ENCODE measurements at places on chromosomes 1 and 21.

DNA sequence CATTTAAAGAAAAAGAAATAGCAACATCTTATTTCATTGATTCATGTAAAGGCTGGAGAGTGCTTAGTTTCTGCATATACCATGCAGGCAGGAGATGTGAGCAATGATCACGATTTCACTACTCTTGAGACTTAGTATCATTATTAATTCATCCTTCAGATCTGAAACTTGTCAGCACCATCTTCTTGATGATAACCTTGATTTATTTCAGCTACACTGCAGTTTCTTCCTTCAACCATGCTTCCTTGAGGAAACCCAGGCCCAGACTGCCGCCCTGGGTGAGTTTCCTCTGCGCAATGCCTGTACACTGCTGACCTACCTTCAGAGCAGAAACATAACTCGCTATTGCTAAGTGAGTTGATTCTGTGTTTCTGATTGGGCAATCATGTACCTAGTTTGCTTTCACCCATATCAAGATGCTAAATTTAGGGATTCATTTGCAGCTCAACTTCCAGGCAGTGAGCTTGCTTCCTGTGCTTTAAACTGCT lies 13.5 kb upstream of the BCL10 start:
- DNase-seq: no peak

DNA sequence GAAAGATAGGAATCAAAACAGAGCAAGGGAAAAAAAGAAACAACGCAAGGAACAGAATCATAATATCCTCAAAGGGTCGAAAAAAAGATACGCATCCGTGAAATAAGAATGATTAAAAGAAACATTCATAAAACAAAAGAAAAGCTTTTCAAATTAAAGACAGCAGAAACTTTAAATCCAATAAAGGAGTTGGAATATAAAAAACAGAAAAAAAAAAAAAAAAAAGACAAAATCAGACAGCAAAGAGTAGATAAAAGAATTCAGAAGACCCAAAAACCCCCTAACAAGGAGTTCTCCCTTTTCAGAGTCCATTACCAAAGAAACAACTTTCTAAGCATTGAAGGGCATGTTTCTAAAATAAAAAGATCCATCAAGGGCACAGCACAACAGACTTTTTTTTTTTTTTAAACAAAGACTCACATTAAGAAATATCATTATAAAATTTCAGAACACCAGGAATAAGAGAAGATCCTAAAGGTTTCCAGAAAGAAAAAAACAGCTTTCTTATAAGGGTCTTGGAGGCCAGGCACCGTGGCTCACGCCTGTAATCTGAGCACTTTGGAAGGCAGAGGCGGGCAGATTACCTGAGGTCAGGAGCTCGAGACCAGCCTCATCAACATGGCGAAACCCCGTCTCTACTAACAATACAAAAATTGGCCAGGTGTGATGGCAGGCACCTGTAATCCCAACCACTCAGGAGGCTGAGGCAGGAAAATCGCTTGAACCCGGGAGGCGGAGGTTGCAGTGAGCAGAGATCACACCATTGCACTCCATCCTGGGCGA lies 44.7 kb downstream of the ENAH start:
- DNase-seq: no peak

DNA sequence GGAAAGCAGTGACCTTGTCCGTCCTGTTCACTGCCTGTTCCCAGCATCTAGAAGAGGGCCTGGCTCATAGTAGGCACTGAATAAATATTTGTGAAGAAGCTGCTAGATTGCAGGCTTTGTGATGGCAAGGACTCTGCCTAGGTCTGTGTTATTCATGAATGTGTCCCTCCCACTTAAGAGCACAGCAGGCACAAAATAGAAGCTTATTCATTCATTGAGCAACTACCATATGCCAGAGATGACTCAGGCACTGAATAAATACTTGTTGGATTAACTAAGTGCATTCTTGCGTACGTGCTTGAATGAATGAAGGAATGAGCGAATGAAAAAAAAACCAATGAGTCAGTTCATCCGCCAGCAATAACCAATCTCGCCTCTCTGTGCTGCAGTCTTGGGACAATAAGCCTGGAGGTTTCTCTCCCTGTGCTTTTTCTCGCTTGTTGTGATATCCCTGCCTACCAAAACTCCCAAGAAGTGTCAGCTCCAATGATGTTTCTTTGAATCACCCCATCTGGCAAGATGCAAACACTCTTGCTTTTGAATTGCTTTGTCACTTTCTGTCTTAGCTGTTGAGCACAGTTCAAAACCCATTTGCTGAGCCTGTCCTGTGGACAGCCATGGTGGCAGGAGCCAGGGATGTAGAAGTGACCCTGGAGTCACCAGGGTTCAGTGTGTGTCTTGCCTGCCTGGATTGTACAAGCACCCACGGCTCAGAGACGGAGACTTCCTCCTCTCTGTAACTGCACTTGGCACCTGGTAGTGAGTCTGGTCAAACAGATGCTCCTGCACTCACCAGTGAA lies 143.9 kb downstream of the KAZN start:
- DNase-seq: no peak

DNA sequence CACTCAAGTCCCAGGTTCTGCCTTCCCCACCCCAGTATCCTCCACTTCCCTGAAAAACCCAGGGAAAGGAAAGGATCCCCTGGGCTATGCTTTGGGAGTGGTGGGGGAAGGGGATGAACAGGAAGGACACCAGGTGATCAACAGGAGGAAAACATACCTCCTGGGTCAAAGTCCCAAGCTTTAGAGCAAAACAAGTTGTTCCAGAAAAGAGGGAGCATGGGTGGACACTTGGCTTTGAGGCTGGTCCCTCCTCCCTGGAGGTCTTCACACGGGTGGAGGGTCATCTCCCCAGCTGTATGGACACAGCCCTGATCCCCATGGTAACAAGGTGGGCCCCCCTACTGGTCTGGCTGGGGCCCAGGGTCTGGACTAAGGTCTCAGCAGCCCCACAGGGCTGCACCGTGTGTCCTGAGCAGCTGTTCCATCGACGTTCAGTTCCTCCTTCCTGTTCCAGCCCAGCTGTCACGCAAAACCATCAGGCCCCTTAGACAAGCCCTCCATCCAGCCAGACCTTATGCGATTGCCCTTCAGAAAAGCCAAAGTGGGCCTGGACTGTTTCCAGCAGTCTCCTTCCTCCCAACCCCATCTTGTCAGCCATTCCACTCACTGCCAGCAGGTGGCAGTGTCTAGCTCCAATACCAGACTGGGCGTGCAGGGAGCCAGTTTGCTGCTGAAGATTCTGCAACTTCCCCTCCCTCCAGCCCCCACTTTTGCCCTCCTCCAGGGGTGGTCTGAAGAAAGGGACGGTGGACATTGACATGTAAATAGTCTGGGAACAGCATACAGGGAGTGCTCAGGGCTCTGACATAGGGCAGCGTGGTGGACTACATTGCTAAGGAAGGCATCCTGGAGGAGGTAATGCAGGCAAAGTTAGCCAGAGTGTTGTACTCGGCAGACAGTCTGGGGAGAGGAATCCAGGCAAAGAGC lies 2.9 kb upstream of the PDZK1IP1 start:
- DNase-seq: peak; percentile 70

GRCh38 chr21:28952686-28953085 lies 40.0 kb downstream of the LTN1 start:
- DNase-seq: no peak

GRCh38 chr1:76632136-76632535 lies 235.1 kb upstream of the ST6GALNAC5 start:
- no peak for DNase-seq

DNA sequence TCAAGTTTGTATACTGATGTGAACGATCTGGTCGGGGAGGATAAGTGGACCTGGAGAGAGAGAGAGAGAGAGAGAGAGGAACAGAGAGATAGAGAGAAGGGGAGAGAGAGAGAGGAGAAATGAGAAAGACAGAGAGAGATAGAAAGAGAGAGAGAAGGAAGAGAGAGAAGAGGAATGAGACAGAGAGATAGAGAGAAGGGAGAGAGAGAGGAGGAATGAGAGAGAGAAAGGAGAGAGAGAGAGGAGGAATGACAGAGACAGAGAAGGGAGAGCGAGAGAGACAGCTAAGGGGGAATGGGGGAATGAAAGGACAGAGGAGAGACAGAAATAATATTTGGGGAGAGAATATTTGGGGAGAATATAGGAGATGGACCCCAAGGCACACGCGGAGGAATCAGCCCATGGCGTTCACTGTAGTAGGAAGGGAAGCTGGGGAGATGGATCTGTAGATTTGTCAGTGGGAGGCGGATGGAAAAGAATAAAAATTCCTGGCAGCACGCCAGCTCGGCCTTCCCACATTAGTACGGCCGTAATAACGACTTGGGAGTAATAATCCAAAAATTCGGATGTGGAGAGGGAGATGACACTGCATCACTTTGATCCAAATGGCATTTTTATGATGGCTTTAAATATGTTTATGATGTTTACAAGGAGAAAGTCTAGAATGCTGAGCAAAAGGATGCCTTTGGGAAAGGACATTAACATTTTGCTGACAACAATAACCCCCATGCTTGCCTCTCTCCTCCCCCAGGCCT lies 159.8 kb upstream of the KCNJ6 start:
- DNase-seq: no peak

DNA sequence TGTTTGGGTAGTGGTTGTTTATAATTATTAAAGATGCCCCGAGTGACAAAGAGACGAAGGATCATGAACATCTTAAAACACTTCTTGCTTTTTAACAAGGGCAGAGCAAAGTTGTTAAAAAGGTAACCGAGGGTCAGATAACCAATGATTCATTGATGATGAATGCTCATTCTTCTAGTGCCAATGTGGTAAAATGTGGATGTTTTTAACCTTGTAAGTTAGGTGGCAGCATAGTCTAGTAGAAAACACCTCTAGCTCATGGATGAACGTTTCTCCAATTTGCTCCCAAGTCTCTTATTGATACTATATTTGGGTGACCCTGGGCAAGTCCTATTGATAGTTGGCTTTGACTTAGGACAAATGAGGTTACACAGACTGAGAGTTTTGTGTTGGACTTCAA lies 167.9 kb downstream of the KIF26B start:
- no peak for DNase-seq

DNA sequence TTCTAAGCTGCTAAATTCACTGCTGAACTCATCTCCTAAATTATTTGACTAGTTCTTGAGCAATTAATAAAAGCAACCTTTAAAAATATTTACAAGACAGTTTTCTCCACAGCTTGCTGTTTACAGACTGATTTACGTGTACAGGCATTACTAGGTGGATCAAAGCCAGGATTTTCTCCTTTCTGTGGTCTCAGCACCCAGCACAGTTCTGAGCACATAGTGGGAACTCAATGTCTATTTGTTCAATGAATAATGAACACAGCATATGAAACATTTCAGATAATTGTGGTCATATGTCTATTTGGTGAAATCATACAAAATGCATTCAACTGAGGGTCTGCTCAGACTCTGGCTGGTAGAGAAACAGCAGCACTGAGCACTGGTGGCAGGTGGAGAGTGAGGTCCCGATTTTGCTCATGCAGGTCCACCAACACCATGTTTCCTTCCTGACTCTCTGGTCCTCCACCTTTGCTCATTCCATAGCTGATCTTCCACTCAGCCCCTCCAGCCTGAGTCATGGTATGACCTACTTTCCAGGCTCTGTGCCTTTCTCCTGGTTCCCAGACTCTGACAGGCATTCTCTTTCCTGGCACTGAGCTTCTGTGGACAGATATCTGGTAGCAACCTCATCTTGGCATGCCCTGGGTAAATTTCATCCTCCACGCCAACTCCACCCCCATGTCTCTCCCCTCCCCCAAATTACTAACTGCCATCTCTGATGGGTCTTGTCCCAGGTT lies 311.3 kb downstream of the TGFB2 start:
- DNase-seq: no peak

DNA sequence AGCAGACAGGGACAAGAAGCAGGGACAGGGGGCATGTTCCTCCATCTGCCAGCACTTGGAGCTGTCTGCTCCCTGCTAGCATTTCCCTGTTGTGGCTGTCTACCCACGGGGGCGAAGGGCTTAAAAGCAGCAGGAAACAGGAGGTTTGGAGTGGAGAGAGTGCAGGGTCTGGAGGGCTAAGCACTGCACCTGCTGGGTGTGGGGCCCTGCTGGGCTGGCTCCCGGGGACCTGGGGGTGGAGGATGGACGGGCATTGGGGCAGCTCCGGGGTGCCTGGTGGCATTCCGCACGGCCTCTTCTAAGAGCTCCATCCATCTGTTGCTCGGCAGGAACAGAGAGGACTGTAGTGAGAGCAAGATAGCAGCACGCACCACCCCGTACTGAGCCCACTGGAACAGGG lies 21.2 kb downstream of the LRRC71 start:
- DNase-seq: no peak

GRCh38 chr1:40840526-40841323 lies 21.4 kb downstream of the CITED4 start:
- no peak for DNase-seq

GRCh38 chr1:97378596-97378995 lies 542.2 kb downstream of the DPYD start:
- no peak for DNase-seq

- no peak for DNase-seq
These were observed 414.8 kb downstream of the NPHP4 start for GRCh38 chr1:5577255-5578040.

- no peak for DNase-seq
These were observed 39.0 kb upstream of the ARHGEF16 start for GRCh38 chr1:3415260-3416090.

DNA sequence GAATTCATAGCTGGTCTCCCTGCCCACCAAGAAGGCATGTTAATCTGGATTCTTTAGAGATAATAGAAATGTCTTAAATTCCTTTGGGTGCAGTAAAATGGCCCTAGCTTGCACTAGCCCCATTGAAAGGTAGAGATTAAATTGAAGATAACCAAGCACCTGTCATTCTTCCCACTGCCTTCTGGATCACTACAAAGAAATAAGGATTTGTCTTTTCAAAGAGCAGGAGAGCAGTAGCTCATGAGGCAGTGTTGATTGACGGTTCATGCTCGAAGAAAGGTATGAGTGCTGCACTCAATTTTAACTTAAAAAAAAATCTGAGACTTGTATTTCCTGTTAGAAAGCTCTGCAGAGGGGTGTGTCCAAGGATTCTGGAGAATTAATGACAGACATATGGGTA lies 74.9 kb upstream of the F3 start:
- DNase-seq: no peak

DNA sequence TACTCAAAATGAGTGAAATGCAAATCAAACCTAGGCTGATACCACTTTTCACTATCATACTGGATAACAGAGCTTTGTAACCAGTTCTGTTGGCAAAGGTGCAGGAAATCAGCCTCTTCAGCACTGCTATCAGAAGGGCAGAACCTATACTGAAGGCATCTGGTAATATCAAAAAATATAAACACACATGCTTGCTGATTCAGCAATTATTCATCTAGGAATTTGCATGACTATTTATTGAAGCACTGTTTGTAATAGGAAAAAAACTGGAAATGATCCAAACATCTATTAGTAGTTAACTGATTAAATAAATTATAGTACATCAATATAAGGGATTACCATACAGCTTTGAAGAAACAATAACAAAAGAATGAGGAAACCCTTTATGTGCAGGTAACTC lies 21.4 kb downstream of the ARHGAP29 start:
- no peak for DNase-seq

GRCh38 chr1:54374766-54375165 lies 31.4 kb downstream of the SSBP3 start:
- no peak for DNase-seq

- DNase-seq: no peak
These were observed 83.9 kb upstream of the BMP8A start for GRCh38 chr1:39407510-39407895.

- DNase-seq: no peak
These were observed 37.0 kb upstream of the SAMD11 start for GRCh38 chr1:886760-887159.

GRCh38 chr1:179870870-179871269 lies 6.7 kb downstream of the TOR1AIP2 start:
- no peak for DNase-seq

GRCh38 chr1:55724551-55725325 lies 509.6 kb upstream of the USP24 start:
- no peak for DNase-seq

GRCh38 chr1:86704458-86704971 lies at the start of gene SH3GLB1:
SH3GLB1 (plus strand) TSS chr1:86704576; CDS start chr1:86704900, 324 bp downstream.
- peak; percentile 90 for DNase-seq

- DNase-seq: no peak
These were observed 114.9 kb downstream of the RRAGC start for GRCh38 chr1:38744452-38745350.

Measured in activated naive CD4-positive, alpha-beta T cell treated with anti-CD3 and anti-CD28 coated beads, Interleukin-2, amount 50 U/mL, for 72 hours (primary cell).